ENCODE measurements at places on chromosomes 3 and 15.

- H3K4me1 ChIP-seq, result no peaks in the 10 kb centered on the region
- peak within 1 kb of the TSS; percentile 28 for H3K4me3 ChIP-seq
- peaks cover 44% of the 10 kb centered on the region for H3K27me3 ChIP-seq
- peak; percentile 25 for DNase-seq
- no peaks in the 10 kb centered on the region for H3K36me3 ChIP-seq
These were observed at the start of gene COL6A6 for GRCh38 chr3:130516645-130517512. Gene COL6A6 (plus strand): TSS chr3:130517177. CDS start chr3:130560365, 43,188 bp downstream.

DNA sequence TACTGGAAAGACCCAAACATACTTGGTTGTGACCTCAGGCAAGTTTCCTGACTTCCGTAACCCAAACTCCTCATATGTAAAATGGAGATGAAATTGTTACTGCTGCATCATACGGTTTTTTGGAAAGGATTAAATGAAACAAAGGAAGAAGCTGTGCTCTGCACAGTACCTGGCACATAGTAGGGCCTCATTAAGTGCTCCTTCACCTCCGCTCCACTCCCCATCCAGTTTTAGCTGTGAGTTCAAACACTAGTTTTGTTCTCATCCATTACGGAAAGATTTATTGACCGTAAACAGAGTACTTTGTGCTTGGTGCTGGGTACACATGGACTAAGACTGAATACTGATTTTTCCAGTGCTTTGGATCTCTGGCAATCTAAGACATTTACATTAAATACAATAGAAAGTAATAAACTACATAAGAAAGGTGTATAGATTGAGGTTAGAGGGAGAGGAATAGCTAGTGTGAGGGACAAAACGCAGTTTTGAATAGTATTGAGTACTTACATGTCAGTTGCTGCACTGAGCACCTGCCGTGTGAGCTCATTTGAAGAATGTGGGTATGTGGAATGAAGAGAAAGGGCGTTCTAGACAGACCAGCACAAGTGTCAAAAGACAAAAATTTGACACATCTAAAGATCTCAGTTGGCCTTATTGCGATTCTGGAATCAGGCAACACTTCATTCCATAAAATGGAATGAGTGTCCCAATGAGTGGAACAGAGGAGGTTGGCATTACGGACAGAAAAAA, 594 bp upstream of the ICE2 start:
- H3K27ac ChIP-seq, result peak overlapping the region; percentile 92
- H3K4me1 ChIP-seq, result peaks cover 37% of the 10 kb centered on the region
- peak overlapping the region; percentile 80 for H3K4me3 ChIP-seq
- peaks cover 8% of the 10 kb centered on the region for H3K36me3 ChIP-seq

DNA sequence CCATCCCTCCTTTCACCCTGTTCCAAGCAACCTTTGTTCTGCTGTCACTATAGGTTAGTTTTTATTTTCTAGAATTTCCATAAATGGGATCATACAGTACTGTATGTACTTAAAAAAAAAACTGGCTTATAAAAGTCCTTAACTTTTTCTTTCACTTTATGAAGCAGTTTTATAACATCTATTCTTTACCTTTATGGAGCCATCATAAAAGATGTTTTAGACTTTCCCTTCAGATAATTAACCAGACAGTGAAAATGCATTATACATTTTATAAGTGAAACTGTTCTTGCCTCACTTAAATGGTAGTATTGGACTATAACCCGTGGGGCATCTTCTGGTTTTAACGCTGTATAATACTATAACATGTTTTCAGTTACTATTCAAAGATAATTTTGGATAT, 26.2 kb downstream of the PLS1 start:
- H3K36me3 ChIP-seq, result no peaks in the 10 kb centered on the region
- no peaks in the 10 kb centered on the region for H3K4me1 ChIP-seq
- H3K27me3 ChIP-seq, result no peaks in the 10 kb centered on the region
- DNase-seq, result no peak
- no peak overlapping the region for H3K4me3 ChIP-seq

DNA sequence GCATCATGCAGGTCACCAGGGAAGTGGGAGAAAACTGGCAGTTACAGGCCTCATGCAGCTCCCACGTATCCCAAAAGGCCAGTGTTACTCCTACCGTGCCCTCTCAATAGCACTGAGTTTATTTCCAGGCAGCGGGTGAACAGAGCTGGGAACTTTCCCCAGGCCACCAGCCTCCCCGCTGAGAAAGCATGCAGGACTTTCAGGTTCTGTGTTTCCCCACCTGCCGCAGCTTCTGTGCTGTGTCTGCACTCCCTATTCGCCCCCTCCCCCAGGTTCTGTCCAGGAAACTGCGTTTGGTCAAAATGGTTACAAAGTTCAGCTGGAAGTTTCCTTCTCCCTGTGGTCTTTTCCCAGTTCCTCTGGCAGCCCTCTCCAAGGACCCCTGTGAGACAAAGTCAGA, 21.4 kb downstream of the NEK11 start:
- DNase-seq, result no peak
- H3K27ac ChIP-seq, result no peak overlapping the region
- no peaks in the 10 kb centered on the region for H3K27me3 ChIP-seq

Measured in left lung (tissue), 14 donors.